ENCODE measurements at places on chromosomes 4 and X.

- no peak for DNase-seq
Observed at GRCh38 chrX:48599341-48599740, 2.0 kb downstream of the WDR13 start.

DNA sequence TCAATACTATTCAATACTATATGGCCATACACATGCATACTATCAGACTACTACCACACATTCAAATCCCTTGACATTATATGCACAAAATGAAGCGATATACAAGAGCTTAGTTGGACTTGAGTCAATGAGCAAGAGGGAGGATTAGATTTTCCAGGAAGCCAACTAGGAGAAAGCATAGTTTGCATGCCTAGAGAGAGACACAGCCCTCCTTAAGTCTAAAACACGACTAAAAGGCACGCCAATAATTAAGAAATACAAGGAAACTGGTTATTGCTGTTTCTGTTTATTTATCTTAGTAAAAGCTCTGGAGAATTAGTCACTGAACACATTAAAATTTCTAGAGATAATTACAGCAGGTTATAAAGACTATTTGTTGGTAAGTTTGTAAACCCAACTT, 21.8 kb downstream of the MBNL3 start:
- DNase-seq, result no peak

DNA sequence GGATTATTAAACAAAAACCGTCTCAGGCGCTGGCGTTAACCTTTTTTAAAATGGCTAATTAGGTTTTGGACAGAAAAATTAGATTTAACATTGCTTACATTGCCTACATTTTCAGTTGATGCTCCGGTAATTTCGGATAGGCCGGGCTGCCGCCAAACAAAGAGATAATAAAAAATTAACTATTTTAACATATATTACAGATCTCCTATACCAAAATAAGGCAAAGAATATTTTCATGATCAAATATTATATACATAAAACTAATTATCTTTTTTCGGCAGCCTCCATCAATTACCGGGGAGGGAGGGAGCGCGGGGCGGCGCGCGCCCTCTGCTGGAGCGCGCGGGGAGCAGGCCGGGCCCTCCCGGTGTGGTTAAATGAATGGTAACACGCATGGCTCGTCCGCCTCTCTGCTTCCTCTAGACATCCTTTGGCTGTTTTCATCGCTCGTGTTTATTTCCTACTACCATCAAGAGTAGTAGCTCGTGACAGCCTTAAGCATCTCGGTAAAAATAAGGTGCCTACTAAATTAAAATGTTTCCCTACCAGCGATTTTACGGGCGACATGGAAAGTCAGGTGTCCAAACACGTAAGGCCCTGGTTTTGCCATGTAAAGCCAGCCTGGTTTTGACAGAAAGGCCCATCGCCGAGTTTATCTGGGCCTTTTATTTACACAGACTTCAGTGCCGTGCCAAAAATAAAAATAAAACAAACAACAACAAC, 52.4 kb upstream of the TMEM33 start:
- DNase-seq, result peak; percentile 15

DNA sequence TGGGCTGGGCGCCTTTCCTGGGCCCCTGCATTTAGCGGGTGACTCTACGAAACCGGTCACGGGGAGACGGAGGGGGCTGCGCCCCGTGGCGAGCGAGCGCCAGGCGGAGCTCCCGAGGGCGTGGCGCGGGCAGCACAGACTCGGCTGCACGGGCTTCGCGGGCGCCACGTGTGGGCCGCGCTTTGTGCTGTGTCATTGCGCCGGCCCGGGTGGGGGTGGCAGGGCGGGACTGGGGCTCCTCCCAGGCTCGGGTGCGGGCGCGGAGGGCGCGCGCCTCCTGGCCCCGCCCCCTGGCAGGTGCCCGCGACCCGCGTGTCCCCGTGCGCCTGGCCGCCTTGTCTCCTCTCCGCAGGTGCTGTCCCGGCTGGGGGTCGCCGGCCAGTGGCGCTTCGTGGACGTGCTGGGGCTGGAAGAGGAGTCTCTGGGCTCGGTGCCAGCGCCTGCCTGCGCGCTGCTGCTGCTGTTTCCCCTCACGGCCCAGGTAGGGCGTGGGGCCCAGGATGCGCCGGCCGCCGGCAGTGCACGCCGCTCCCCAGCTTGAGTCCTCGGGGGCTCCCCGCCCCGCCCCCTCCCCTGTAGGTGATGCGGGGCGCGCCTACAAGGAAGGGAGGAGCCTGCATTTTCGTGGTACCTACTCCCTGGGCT, 651 bp downstream of the UCHL1 start:
- DNase-seq, result peak; percentile 34

DNA sequence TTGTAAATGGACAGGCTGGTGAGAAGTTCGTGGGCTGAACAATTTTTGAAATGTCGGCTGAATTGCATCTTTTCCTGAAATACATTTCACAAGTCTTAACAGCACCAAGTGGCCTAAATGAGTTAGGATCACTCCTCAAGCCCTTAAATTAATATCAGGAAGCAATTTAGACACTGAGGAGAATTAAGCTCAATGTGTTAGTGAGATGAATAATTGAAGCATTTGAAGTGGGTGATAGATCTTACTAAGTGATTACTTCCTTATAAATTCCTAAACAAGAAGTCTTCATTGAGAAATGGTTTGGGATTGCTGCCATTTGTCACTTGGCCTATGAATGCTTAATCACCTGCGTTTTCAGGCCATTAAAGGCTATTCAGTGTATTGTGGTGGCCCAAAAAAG, 116.8 kb downstream of the NAA11 start:
- no peak for DNase-seq

- peak; percentile 71 for DNase-seq
Observed at GRCh38 chr4:173242466-173243250, 74.0 kb downstream of the GALNT7 start.

DNA sequence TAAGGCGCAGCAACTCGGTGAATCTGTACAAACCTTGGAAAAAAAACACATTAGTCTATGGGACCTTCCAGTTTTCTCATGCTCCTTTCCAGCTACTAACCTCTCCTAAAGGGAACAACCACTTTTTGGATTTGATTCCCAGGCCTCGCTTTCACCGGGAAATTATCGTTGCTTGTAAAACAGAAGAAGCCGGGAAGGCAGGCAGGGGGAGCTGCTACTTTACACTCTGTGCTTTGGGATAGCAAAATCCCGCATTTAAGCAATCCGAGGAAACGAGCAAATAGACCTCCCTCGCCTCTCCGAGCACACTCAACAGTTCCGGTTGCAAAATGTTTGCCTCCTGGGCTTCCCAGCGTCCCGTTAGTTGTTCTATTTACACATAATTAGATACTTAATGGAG, 1.2 kb downstream of the CD38 start:
- peak; percentile 33 for DNase-seq

- no peak for DNase-seq
Observed at GRCh38 chrX:69987691-69988090, 62.0 kb downstream of the AWAT2 start.

- DNase-seq, result no peak
Observed at GRCh38 chrX:8313844-8314243, 142.8 kb upstream of the VCX2 start.

GRCh38 chrX:136879001-136879687, 1.4 kb downstream of the RBMX start:
- DNase-seq, result peak; percentile 17

- DNase-seq, result no peak
Observed at GRCh38 chrX:44489515-44489914, 53.1 kb downstream of the FUNDC1 start.

- DNase-seq, result no peak
Observed at GRCh38 chrX:109685656-109686078, 47.4 kb downstream of the ACSL4 start.

GRCh38 chrX:107766470-107767150, 9.0 kb downstream of the TSC22D3 start:
- peak; percentile 61 for DNase-seq

DNA sequence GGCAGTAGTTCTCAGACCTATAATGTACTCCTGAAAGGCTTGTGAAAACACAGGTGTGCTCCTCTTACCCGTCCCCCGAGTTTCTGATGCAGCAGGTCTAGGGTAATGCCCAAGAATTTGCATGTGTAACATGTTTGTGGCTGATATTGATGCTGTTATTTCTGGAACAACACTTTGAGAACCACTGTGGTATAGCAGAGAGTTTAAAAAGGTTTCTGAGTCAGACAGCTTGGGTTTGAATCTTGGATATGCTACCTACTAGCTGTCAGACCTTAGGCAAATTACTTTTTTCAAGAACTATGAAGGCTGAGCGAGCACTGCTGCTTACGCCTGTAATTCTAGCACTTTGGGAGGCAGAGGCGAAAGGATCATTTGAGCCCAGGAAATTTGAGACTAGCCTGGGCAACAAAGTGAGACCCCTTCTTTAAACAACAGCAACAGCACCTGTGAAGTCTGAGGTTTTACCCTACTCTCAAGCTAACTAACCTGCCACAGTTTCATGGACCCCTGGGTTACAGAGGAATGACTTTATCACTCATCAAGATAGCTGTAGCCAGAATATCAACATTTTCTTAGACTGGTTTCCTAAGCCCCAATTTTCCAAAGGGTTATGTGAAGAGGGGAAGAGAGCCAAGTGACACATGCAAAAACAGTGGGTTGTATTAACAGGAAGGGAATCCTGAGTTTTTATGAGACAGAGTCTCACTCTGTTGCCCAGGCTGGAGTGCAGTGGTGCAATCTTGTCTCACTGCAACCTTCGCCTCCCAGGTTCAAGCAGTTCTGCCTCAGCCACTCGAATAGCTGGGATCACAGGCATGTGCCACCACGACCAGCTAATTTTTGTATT, 5.1 kb downstream of the AFF1 start:
- DNase-seq, result no peak

GRCh38 chrX:16892504-16893362, 22.6 kb upstream of the RBBP7 start:
- peak; percentile 77 for DNase-seq

- no peak for DNase-seq
Observed at GRCh38 chr4:120434756-120435155, 368.1 kb upstream of the MAD2L1 start.

GRCh38 chrX:67607466-67607865, 63.6 kb downstream of the AR start:
- peak; percentile 65 for DNase-seq

DNA sequence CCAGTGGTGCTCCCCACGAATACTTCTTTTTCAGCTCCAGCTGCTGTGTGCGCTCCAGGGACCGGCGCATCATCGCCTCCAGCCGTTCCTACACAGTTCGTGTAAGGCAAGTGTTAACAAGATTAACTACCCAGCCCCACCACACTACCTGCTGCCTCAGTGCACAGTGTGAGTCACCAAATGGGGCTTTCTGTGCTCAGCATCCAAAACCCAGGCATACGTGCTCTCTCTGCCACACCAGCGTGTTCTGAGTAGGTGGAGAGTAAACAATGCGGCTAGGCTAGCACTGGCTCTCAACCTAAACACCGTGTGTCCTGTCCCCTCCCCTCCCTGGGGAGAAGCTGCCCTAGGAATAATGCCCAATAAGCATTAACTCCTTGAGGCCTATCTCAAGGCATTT, 60.0 kb downstream of the MAP7D2 start:
- DNase-seq, result no peak

DNA sequence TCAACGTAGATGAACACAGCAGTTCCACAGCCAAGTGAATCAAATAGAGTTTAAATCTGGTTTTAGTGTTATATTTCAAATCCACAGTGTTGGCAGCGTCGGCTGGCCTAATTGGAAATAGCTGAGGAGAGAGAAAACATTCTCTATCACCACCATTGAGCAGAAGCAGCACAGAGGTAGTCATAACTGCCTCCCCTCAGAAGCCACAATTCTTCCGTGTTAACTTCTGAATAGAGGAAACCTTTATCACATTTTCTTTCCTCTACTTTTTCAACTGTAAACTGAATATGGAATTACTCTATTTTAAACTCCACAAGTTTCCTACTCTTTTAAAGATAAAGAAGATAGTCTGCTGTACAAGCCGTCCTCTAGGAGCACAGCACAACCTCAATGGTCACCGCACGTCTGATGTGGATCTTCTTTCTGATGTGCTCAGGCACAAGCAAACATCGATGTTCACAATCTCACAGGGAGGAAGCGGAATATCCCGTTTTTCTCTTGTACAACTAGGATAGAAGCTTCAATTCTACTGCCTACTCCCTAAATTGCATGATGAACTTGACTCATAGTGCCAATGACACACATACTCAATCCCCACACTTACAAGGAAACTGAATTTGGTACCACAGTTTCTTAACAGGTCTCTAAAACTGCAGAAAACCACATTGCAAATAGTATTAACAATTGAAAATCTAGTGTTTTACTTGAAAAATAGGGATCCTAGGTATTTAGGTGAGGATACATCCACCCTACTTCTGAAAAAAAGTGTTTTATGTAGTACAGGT, 217.8 kb upstream of the ETNPPL start:
- DNase-seq, result no peak

- DNase-seq, result no peak
Observed at GRCh38 chr4:88761861-88762523, 64.4 kb upstream of the NAP1L5 start.

DNA sequence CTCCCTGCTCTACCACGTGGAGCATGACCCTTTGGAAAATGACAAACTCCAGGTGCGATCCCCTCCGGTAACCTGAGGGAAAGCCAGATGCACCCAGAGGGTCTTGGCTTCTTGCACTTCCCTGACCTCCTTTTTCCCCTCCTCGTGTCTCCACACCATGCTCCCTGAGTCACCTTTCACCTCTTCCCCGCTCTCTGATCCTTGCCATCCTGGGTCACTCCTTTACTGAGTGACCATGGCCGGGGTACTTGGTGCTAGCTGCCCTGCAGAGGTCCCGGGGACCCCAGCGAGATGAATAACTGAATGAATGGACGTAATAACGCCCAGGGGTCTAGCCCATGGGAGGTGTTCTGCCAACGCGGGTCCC, 401 bp upstream of the ZFP92 start:
- no peak for DNase-seq

GRCh38 chr4:121199742-121200561, 35.8 kb upstream of the TNIP3 start:
- no peak for DNase-seq

- no peak for DNase-seq
Observed at GRCh38 chr4:101042847-101043246, 304.5 kb downstream of the PPP3CA start.

DNA sequence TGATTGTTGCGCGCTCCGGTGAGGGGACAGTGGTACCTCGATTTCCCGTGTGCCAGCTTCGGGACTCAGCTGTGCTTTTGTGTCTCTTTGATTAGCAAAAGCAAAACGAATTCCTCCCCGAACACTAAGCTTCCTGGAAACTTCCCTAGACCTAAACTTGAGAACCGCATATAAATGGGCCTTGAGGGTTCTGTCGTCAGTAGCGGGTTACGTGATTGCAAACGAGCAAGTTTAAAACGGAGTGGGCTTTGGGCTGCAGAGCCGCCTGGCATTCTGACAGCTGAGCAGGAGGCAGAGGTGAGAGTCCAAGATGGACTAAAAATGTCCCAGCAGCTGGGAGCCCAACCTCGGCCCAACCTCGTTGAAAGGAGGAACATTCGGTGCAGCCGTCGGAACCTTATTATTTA, 1.2 kb upstream of the TAPT1 start:
- DNase-seq, result peak; percentile 32

DNA sequence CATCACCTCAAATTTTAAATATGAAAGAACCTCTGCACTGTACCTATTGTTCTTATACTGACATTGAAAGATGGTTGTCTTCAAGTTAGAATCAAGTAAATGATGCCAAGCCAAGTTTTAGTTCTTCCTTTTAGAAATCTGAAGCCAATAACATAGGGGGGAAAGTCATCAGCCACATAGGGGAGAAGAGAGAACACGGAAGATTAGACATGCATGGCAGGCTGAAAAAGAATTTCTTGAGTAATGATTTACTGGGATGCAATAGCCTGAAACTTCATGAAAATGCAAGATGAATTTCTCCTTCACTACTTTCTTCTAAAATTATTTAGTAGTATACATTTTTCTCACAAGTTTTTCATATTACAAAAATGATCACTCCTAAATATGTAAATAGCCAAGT, 13.6 kb upstream of the EPGN start:
- DNase-seq, result no peak

- DNase-seq, result no peak
Observed at GRCh38 chr4:7778510-7779431, 160.9 kb downstream of the AFAP1 start.
